Epithelial cell of alveolus of lung (primary cell): ENCODE measurements at places on chromosomes 4 and X. TPM values are rescaled to one million over a fixed set of nuclear protein-coding genes. Genes with fewer than 3 reads are reported as not detected.

OPN1MW3 gene
- not detected in 2 replicates for total RNA-seq

NPY5R gene
- not detected in 2 replicates for total RNA-seq

KIT gene
- total RNA-seq: 1.0 and 7.3 TPM in 2 replicates

PRKG2 gene
- 1.9 and 22.0 TPM in 2 replicates for total RNA-seq

EXOC1L gene
- total RNA-seq: not detected in 2 replicates

ANKRD50 gene
- 14.4 and 25.3 TPM in 2 replicates for total RNA-seq

OTUD6A gene
- total RNA-seq: not detected in 2 replicates

ART3 gene
- total RNA-seq: 1.0 TPM in 1 of 2 replicates, not detected in the other

MAGEA1 gene
- not detected in 2 replicates for total RNA-seq

RASL11B gene
- 0.78 and 4.5 TPM in 2 replicates for total RNA-seq

ZBED1 gene
- 39.6 and 44.1 TPM in 2 replicates for total RNA-seq

ANOS1 gene
- total RNA-seq: 0.24 and 3.9 TPM in 2 replicates

PDCL2 gene
- not detected in 2 replicates for total RNA-seq

KLHL13 gene
- total RNA-seq: 3.6 and 4.1 TPM in 2 replicates

IRS4 gene
- total RNA-seq: 0.13 TPM in 1 of 2 replicates, not detected in the other

PABPC5 gene
- 1.2 and 5.9 TPM in 2 replicates for total RNA-seq

ATP5ME gene
- total RNA-seq: 74.6 and 179 TPM in 2 replicates

CXorf49B gene
- not detected in 2 replicates for total RNA-seq

CCDC158 gene
- 0.13 TPM in 1 of 2 replicates, not detected in the other for total RNA-seq

CYSLTR1 gene
- total RNA-seq: not detected in 2 replicates

PHOX2B gene
- total RNA-seq: not detected in 2 replicates

HPGDS gene
- total RNA-seq: not detected in 2 replicates

ADGRG4 gene
- not detected in 2 replicates for total RNA-seq

MAGEB10 gene
- not detected in 2 replicates for total RNA-seq

SPIN4 gene
- total RNA-seq: 1.9 and 4.4 TPM in 2 replicates

SOD3 gene
- total RNA-seq: 2.7 and 4.2 TPM in 2 replicates

FAM3A gene
- total RNA-seq: 33.1 and 37.7 TPM in 2 replicates

LONRF3 gene
- total RNA-seq: 1.2 TPM in 1 of 2 replicates, not detected in the other

SPANXN3 gene
- total RNA-seq: not detected in 2 replicates

NUP62CL gene
- 0.72 TPM in 1 of 2 replicates, not detected in the other for total RNA-seq

MAGEA10 gene
- not detected in 2 replicates for total RNA-seq

SPANXN4 gene
- not detected in 2 replicates for total RNA-seq

SHROOM2 gene
- 3.8 and 11.6 TPM in 2 replicates for total RNA-seq

VCX2 gene
- total RNA-seq: not detected in 2 replicates

HPGD gene
- 0.78 and 0.80 TPM in 2 replicates for total RNA-seq

UGT2A3 gene
- not detected in 2 replicates for total RNA-seq
